ENCODE measurements at places on chromosomes 4 and X.

GRCh38 chr4:128803783-128804182, 5.7 kb upstream of the JADE1 start:
- no peak for DNase-seq

DNA sequence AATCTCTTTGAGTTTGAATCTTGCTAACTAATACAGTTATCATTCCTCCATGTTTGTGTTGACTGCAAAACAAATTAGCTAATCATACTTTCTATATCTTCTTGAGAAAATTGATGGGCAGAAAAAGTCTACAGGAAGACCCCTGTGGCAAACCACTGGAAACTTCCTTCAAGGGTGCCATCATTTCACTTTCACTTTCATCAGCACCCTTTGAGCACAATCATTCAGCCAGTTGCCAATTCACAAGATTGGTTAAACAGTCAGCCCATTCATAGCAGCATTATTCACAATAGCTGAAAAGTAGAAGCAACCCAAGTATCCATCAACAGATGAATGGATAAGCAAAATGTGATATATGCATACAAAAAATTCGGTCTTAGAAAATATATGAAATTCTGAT, 101.5 kb downstream of the CCDC160 start:
- no peak for DNase-seq

DNA sequence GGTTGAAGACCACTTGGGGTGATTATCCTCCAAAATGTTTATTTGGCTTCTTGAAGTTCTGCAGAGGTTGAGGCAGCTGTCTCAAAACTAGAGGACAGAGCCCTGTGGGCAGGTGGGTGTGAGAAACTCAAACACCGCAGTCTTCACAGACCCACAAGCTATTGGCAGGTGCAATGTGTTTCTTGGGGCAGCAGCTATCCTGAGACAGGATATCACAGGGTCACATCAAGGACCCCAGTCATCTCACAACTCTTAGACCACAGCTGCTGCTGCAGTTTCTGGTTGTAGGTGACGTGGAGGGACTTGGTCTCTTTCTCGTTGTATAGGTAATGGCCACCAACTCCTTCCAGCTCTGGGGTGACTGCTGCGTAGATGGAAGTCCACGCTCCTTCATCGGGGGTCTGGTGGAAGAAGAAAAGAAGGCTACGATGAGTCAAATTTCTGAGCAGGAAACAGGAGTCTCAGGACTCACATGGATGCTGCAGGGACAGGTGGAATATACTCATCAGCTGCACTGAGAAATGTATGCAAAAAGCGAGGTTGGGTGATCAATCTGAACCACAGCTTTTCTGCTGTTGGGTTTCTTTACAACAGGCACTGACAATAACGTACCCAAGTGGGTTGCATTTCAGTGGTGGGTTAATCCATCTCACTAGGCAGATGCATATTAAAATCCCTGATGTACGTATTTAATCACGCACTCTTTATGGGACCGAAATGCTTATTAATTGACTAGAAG, 279.8 kb downstream of the DHRSX start:
- no peak for DNase-seq

DNA sequence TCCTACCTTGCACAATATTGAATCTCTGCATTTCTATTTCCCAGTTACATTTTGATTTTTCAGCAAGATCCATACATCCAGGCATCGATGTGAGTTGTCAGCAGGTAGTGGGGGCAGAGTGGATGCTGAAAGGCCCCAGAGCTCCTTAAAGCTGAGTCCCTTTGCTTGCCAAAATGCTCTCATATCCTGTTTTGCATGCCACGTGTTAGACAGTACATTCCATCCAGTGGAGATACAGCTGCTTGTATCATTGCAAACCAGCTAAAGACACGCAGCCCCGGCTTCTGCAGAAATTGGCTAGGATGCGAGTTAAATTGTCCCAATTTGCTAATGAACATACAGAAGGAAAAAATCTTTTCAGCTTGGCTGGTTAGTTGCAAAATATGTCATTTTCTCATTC, 179.6 kb upstream of the MXRA5 start:
- DNase-seq, result peak; percentile 47

DNA sequence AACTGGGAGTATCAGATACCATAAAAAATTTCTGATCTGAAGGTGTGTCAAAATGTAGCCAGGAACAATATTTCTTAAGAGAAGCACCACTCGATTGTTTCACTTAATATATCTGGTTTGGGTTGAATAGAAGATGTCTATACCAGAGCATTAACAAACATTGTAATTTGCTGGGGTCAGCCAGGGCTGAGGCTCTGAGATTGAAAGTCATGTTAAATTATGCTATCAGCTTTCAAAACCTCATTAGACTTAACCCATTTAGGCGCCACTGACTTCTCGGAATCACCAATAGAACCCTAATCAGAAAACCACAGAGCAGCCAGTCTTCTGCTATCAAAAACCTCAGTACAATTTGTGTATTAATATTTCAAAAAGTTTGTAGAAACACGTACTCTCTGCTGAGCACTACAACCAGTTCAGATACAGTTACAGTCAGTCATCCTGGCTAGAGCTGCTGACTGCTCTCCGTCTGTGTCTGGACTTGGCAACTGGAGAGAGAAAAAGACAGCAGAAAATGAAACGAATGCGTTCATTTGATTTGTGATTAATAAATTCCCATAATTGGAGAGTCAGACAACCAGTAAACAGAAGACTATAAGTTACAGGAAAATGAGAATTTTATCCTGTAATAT, 848.6 kb upstream of the PABPC4L start:
- DNase-seq, result peak; percentile 24

DNA sequence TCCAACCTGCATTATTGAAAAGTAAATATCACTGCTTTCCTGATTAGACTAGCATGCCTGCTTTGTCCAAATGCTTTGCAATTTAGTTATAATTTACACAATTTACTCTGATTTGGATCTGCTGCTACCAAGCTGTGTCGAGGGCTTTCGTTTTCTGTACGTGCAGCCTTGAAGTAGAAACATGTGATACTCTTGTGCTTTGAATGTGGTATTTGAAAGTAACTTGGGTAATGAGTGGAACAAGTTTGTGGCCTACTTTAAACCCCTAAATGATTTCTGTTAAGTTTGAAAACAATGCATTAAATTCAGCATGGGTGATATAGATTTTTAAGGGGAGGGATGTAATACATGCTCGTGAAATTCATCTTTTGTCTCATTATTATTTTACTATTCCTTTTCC, 240.7 kb downstream of the IQCM start:
- DNase-seq, result no peak

DNA sequence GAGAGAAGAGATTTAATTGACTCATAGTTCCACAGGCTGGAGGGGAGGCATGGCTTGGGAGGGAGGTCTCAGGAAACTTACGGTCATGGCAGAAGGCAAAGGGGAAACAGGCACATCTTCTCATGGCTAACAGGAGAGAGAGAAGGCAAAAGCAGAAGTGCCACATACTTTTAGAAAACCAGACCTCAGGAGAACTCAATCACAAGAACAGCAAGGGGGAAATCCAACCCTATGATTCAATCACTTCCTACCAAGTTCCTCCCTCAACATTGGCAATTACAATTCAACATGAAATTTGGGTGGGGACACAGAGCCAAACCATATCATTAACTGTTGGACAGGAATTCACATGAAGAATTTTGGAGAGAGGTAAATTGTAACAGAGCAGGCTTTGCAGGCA, 485.3 kb upstream of the PITX2 start:
- no peak for DNase-seq

GRCh38 chr4:80255329-80256095, 11.0 kb upstream of the FGF5 start:
- no peak for DNase-seq

Measured in brain microvascular endothelial cell (primary cell).